ENCODE measurements at places on chromosomes 12 and 14. TPM values are rescaled to one million over a fixed set of nuclear protein-coding genes. Genes with fewer than 3 reads are reported as not detected.

Gene TAS2R42
- total RNA-seq: 2.4 TPM

Gene EIF2S3B
- 3.9 TPM for total RNA-seq

Gene SERPINA6
- 2.4 TPM for total RNA-seq

Gene ANKRD9
- 11.1 TPM for total RNA-seq

Gene PIWIL1
- 1.4 TPM for total RNA-seq

Gene KLRG1
- 12.3 TPM for total RNA-seq

Gene TRPV4
- 0.48 TPM for total RNA-seq

Gene P2RX7
- total RNA-seq: 5.3 TPM

Gene NRL
- total RNA-seq: 0.24 TPM

Gene KRT71
- not detected for total RNA-seq

Gene SLC6A12
- total RNA-seq: not detected

Gene PPM1H
- total RNA-seq: 1.9 TPM

Gene SLCO1B1
- total RNA-seq: not detected

Gene RAD51AP1
- 3.4 TPM for total RNA-seq

Gene OTUB2
- 1.9 TPM for total RNA-seq

Gene AMDHD1
- not detected for total RNA-seq

DNA sequence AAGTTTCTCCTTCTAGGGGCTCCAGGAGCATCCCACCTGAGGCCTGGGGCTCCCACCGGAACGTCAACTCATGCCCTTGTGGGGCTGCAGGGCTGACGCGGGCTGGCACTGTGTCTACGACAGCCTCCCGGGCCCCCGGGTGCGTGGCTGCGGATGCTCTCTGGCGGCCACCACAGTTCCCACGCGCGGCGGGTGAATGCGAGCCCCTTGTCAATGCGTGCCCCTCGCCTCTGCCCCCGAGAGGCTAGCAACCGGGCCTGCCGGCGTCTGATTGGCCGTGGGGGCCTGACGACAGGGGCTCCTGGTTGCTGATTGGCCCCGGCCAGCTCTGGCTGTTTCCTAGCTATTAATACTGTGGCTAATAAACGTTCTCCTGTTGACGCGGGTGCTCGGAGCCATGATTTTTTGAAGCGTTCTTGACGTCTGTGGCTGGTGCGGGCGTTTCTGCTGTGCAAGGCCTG, 1.8 kb upstream of the MEG3 start:
- DNase-seq: peak; percentile 86

- DNase-seq: no peak
These were observed 174.7 kb downstream of the ESR2 start for GRCh38 chr14:64119500-64119899.

DNA sequence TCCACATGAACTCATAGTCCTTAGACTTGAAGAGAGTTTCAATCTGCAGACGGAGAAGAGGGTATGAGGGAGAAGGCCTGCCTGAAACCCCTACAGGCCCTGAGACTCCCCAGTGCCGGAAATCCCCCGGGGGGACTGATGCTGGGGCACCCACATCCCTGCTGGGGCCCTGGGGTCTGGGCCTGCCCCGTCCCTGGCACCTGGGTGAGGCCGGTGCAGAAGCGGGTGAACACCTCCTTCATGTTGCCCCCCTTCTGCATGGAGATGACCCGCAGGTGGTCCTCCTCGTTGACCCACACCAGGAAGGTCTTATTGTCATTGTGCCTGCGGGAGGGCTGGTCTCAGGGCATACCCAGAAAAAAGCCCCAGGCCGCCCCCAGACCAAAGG, 2.4 kb downstream of the CKB start:
- no peak for DNase-seq

DNA sequence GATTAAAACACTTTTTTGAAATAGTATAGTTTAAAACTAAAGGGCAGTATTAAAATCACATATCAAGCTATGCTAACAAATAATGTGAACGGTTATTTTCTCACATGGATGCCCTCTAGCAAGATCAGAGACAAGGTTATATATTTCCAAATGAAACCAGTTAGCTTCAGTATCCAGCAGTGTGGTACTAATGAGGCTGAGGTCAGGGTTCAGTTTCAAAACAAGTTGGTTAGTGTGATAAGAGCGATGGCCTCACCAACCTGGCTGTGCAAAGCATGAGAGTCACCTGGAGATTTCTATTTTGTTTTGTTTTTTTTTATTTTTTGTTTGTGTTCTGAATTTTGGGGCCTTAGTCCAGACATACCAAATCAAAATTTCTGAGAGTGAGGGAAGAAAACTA, 352.2 kb upstream of the KITLG start:
- no peak for DNase-seq

GRCh38 chr12:51620448-51620847, 29.4 kb downstream of the SCN8A start:
- DNase-seq: no peak

- DNase-seq: peak; percentile 73
These were observed 29.9 kb upstream of the AEBP2 start for GRCh38 chr12:19409376-19409775.

DNA sequence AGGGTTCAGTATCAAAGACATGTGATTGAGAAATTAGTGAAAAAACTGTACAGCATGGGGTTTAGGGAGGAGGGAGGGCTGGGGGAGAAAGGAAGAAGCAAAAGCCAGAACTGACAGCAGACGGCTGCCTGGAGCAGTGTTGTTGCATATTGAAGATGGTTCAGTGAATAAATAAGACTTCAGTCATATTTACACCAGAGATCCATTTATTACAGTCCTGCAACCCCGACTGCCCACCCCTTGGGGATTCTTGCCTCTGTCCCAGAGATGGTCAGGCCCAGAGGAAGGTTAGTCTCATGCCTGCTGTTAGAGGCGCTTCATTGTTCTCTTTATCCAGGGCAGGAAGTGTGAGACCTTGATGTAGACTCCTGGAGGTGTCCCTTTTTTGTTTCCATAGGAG, 3.2 kb downstream of the GZMH start:
- no peak for DNase-seq

DNA sequence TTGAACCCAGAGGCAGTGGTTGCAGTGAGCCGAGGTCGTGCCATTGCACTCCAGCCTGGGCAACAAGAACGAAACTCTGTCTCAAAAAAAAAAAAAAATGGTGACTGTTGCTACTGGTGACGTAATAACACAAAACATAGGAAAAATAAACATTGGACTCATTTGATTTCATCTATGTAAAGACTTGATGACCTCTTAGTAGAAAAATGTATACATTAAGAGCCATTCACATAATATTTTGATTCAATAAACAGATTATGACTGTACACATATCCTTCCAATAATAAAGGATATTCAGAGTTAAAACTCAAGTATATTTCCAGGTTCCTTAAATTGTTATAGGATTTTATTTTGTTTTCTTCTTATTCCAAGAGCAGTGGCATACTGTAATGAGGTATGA, 65.7 kb upstream of the AEBP2 start:
- DNase-seq: no peak

DNA sequence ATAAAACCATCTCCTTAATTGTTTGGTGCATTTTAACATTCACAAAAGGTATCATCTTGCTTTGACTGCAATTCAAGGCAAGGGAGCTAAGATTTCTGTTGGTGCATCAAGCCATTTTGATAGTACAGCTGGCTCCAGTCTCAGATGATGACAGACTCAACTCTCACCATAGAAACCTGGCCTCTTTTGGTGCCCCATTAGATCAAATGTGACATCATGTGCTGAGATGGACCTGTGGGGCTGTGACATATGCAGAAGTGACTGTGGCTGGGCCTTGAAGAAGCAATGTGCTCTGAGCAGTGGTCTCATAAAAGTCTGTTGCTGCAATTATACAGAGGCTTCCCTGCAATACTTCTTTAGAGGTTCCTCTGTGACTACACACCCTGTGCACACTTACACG, 88.4 kb downstream of the SLC2A13 start:
- no peak for DNase-seq

DNA sequence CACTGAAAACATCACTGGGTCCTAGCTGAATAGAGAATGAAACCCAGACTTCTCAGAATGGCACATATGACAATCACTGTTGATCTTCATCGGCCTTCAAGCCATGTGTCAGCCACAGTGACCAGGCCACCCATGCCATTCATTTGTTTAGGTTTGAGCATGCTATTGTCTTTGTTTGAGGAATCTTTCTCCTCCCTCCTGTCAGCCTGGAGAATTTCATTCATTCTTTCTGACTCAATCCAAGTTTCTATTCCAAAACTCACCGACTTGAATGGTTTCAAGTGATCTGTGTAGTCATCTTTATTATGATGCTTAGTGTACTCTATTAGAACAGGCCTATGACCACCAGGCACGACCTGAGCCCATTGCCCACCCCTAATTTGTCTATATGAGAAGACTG, 106.3 kb downstream of the ETNK1 start:
- DNase-seq: no peak

- DNase-seq: no peak
These were observed 30.6 kb upstream of the FICD start for GRCh38 chr12:108484431-108484830.

- no peak for DNase-seq
These were observed 64.0 kb upstream of the DIO2 start for GRCh38 chr14:80275208-80275850.

- DNase-seq: no peak
These were observed 566.6 kb downstream of the RPS29 start for GRCh38 chr14:49019467-49020115.

DNA sequence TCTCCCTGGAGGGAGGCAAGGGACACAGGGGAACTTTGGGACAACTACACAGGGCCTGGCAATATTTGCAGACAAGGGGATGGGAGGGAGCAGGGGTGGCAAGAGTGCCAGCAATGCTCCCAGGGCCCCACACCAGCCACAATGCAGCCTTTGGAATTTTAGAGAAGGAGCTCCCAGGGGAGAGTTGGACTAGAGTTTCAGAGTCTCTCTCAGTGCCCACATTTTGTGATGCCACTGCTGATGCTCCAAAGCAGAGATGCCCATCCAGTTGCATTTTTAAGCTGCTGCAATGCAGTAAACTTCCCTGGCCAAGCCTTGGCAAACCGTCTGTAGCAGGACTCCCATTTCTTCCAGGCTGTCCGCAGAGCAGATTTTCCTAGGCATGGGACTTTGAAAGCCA, 98.9 kb downstream of the ZFP36L1 start:
- DNase-seq: no peak

GRCh38 chr12:53499266-53500141, at the start of gene MAP3K12:
TSS of gene MAP3K12 (minus strand) at chr12:53499458. CDS start at chr12:53487391, 12,067 bp downstream.
- peak; percentile 83 for DNase-seq

DNA sequence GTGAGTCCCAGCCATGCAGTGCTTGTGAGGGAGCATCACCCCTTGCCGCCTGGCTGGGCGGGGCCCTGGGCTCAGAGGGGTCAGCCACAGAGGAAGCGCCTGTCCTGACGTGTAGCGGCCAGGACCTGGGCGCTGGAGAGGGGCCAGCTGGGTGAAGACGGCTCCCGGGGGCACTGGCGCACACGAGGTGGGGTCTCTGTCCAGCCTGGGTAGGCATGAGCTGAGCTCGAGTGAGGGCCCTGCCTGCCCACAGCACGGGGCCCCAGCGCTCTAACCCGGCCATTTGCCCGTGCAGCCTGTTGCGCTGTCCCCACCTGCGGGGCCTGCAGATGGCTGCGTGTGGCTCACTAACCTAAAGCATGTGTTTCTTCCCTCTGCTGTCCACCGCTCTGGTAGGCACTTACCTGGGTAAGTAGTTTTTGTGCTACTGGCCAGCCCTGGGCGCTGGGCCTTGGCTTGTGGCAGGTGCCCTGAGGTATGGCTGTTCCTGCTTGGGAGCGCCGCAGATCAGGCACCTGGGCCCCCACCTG, 6.6 kb upstream of the CRIP2 start:
- DNase-seq: no peak

GRCh38 chr12:104063712-104064030, 660 bp upstream of the HCFC2 start:
- no peak for DNase-seq

- DNase-seq: no peak
These were observed 8.3 kb downstream of the TMTC2 start for GRCh38 chr12:82694970-82695369.
